ENCODE measurements at places on chromosomes 2 and 18.

GRCh38 chr2:100404411-100404810 lies 13.1 kb downstream of the CHST10 start:
- no peak for DNase-seq

- DNase-seq: no peak
Measured at GRCh38 chr2:212538305-212539071, at the start of gene ERBB4. TSS of gene ERBB4 (minus strand) at chr2:212538802. CDS start at chr2:212538530, 272 bp downstream.

- no peak for DNase-seq
Measured at GRCh38 chr2:26469092-26469710, 8.7 kb downstream of the OTOF start.

DNA sequence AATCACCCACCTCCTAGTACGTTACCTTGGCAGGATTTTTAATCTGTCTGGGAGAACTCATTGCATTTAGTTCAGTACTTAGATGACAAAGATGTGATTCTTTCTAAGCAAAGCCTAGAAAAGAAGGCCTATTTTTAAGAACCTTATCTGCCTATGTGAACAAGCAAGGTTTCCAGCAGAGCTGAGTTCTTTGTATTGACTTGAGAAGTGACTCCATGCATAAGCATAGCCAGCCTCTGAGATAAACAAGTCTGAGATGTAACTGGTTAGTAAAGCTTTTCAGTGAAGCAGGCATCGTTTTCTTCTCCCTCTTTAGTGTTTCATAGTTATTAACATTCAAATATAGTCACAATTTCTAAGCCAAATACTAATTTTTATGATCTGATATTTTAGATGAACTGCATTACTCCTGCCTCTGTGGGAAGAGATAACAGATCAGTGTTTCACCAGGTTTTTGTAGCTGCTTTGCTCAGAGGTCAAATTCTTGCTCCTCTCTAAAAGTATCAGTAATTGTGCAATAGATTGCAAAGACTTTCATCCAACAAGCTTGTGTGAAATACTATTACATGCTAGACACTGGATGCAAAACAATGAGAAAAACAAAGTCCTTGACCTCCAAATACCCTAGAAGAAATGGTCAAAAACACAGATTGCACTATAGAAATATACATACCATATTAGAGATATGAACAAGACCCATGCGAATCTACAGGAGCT lies 107.8 kb downstream of the MBD2 start:
- DNase-seq: no peak

DNA sequence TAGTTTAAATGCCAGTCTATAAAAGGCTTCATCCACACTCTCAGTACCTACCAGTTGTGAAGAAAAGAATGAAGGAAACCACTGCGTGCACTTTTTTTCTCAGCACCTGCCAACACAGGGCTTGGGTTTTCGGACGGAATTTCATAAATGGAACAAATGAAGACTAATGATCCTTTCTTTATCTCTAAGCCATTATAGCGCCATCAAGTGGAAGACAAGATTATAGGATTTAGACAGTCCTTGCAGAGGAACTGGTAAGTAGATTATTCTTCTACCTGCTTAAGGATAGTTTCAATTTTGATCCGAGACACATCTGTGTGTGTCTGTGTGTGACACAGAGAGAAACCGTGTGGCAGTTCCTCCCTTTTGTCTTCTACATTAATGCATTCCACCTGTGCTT lies 245.6 kb downstream of the NRXN1 start:
- no peak for DNase-seq

Data from type B pancreatic cell (in vitro differentiated cells).